ENCODE measurements at places on chromosomes 5 and 9. TPM values are rescaled to one million over a fixed set of nuclear protein-coding genes. Genes with fewer than 3 reads are reported as not detected.

PKD2L2 gene
- not detected for total RNA-seq

- no peak for DNase-seq
- H3K4me1 ChIP-seq: no peaks in the 10 kb centered on the region
- no peak overlapping the region for H3K27ac ChIP-seq
- peaks cover 4% of the 10 kb centered on the region for H3K27me3 ChIP-seq
These were observed 15.6 kb upstream of the IRF1 start for GRCh38 chr5:132506094-132506692.

DNA sequence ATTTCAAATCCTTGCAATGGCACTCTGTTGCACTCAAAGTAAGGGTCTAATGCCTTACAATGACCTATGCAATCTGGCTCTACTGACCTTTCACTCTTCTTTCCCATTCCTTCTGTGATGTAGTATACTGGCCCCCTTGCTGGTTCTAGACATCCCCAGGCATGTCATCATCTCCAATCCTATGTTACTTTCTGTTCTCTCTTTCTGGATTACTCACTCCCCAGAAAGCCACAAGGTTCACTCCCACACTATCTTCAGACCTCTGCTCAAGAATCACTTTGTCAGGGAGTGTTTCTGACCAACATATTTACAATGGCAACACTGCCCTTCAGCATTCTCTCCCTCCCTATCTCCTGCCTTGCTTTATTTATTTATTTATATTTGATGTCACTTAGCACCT lies 802.2 kb upstream of the WWC1 start:
- no peak overlapping the region for H3K27ac ChIP-seq
- H3K4me1 ChIP-seq: no peaks in the 10 kb centered on the region
- no peaks in the 10 kb centered on the region for H3K27me3 ChIP-seq

GRCh38 chr9:69593301-69593700 lies 78.9 kb downstream of the APBA1 start:
- peaks cover 2% of the 10 kb centered on the region for H3K36me3 ChIP-seq
- no peak for DNase-seq
- H3K27ac ChIP-seq: no peak overlapping the region
- no peaks in the 10 kb centered on the region for H3K27me3 ChIP-seq
- H3K4me1 ChIP-seq: peaks cover 4% of the 10 kb centered on the region

PROB1 gene
- 2.2 TPM for total RNA-seq

DNA sequence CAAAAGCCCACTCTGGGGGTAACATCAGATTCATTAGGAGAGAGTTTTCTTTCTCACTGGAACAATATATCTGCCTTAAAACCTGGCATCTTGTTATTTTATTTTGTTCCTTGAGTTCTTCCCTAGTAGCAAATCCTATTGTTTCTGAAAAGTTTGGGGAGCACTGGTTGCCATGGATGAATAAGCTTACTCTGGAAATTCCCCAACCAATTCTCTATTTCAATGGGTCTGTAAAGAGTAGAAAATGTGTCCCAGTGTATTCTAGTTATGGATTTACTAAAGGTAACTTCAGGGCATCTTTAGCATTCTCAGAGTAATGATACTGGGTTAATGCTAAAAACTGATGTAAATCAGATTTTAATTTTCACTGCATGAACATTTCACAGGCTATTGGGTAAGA lies 94.2 kb upstream of the S1PR3 start:
- no peak overlapping the region for H3K27ac ChIP-seq
- no peaks in the 10 kb centered on the region for H3K27me3 ChIP-seq
- no peaks in the 10 kb centered on the region for H3K36me3 ChIP-seq
- no peak overlapping the region for H3K4me3 ChIP-seq
- DNase-seq: no peak
